Anterior cingulate cortex (tissue), 58 donors: ENCODE measurements at places on chromosomes 12 and 14.

GRCh38 chr14:51293149-51293911 is 53.3 kb downstream of the TMX1 start:
- DNase-seq, result no peak

DNA sequence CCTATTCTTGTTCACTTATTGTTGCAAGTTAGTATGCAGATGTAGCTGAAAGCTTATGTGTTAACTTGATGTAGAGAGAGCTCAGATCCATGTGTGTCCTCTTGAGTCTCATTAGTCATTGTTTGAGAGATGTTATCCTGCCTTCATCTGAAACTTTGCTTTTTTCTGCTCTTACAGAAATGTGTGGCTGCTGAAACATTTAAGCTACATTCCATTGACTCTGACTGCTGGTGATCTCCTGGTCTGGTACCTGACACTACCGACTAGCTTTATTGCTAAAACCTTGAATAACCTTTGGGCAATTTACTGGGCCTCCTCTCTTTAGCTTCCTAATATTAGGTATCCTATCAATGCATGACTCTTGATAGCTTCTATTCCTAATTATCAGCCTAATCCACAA is 705.6 kb upstream of the FOXG1 start:
- DNase-seq, result no peak

DNA sequence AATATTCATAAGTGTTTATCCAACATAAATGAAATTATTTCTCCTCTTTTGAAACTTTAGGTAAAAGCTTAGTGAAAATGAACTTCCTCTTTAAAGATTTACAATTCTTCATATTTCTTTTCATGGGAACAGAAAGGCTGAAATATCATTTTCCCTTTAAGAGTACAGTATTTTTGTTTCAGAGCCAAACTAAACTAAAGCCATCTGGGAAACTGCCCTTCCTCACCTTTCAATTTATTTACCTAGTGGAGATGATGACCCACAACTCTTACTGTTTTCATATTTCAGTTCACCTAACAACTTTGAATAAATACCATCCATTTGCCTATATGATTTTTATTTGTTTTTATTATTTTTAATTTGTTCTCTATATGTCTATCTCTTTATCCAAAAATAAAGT is 105.4 kb downstream of the ALX1 start:
- no peak for DNase-seq

- DNase-seq, result no peak
These were observed 14.9 kb downstream of the SLC38A2 start for GRCh38 chr12:46357438-46358324.

GRCh38 chr12:103085541-103085940 is 128.1 kb downstream of the ASCL1 start:
- DNase-seq, result no peak

GRCh38 chr14:71693381-71693780 is 238.8 kb upstream of the RGS6 start:
- DNase-seq, result no peak

GRCh38 chr14:101872346-101872745 is 92.0 kb upstream of the DYNC1H1 start:
- no peak for DNase-seq

DNA sequence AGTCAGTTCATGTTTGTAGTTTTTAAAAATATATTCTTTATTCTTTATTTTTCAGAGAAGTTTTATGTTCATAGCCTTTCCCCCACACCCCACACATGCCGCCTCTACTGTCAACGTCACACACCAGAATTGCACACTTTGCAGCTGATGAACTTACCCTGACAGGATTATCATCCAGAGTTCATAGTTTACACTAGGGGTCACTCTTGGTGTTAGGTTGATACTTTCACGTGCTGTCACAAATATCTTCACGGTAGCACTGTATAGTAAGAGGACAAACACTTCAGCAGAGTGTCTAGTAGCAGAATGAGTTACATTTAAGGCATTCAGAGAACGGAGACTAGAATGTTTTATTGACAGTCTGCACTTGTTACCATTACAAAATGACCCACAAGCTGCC is 5.1 kb downstream of the DPPA3 start:
- no peak for DNase-seq
